Activated T-helper 17 cell treated with anti-CD3 and anti-CD28 coated beads, Interleukin-2, amount 50 U/mL, for 72 hours (primary cell): ENCODE measurements at places on chromosomes 4 and X. TPM values are rescaled to one million over a fixed set of nuclear protein-coding genes. Genes with fewer than 3 reads are reported as not detected.
A peak's percentile ranks its signal among the peaks of the same experiment; 100 is the strongest.

TRIM61 gene
- 1.7 TPM for total RNA-seq

DKK2 gene
- 0.19 TPM for total RNA-seq

SLC7A11 gene
- 5.7 TPM for total RNA-seq

PTTG2 gene
- 0.39 TPM for total RNA-seq

CABS1 gene
- not detected for total RNA-seq

APBB2 gene
- 3.0 TPM for total RNA-seq

MAGEC1 gene
- not detected for total RNA-seq

DNA sequence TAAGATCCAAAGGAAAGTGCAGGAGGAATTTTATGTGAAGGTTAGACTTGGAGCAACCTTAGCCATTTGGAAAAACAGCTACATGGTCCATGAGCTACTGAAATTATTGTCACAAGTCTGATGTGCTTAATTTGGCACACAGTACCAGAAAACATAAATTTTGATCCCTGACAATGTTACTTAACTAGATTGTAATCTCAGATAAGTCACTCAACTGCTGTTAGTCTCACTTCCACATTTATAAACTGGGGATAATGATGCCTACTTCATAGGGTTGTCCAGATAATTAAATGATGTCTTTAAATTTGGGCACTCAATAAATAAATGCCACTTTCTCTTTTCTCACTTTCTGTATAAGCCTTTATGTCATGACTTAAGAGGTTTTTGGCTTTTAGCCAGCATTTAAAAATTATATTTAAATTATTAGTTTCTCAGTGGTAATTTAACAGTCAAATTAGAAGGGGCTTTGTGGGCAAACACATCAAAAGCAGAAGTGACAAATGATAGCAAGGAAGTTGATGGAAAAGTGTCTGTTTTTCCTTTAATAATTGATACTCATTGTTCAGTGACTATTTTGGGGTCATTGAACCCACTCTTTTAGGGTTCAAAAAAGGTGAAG lies 58.3 kb downstream of the PAQR3 start:
- H3K36me3 ChIP-seq = no peaks in the 10 kb centered on the region
- H3K27ac ChIP-seq = no peak overlapping the region
- no peaks in the 10 kb centered on the region for H3K4me1 ChIP-seq
- no peak for ATAC-seq
- no peak overlapping the region for H3K4me3 ChIP-seq

DNA sequence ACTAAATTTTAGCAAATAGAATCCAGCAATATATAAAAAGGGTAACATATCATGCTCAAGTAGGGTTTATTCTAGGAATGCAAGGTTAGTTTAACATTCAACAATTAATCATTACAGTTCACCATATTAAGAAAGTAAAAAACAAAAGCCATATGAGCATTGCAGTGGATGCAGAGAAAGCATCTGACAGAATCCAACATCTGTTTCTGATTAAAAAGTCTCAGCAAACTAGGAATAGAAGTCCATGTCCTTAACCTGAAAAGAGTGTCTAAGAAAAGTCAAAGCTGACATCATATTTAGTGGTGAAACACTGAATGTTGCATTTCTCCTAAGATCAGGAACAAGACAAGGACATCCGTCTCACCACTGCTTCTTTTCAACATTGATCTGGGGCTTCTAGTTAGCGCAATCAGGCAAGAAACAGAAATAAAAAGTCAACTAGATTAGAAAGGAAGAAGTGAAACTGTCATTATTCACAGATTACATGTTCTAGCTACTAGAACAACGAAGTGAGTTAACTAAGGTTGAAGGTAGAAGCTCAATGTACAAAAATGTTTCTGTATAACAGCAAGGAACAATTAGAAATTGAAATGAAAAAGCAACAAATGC lies 49.3 kb downstream of the MRPL1 start:
- no peaks in the 10 kb centered on the region for H3K4me1 ChIP-seq
- H3K27ac ChIP-seq = no peak overlapping the region
- no peaks in the 10 kb centered on the region for H3K27me3 ChIP-seq
- peaks cover 72% of the 10 kb centered on the region for H3K36me3 ChIP-seq

DNA sequence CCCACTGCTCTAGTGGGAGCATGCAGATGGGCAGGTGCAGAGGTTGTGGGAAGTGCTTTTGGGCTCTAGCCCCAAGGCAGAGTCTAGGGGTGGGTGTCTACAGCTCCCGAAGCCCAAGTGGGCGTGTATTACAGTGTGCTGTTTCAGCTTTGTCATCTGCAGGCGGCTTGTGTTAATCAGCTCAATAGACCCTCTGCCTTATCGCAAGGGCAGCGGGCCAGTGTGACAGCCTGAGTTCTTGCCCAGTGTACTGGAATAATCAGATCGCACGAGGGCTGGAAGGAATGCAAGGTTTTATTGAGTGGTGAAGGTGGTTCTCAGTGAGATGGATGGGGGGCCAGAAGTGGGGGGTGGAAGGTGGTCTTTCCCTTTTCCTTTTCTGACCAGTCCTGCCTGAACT lies 529.4 kb upstream of the AMOT start:
- no peak for ATAC-seq
- no peaks in the 10 kb centered on the region for H3K36me3 ChIP-seq
- H3K27ac ChIP-seq = no peak overlapping the region
- H3K27me3 ChIP-seq = no peaks in the 10 kb centered on the region

DNA sequence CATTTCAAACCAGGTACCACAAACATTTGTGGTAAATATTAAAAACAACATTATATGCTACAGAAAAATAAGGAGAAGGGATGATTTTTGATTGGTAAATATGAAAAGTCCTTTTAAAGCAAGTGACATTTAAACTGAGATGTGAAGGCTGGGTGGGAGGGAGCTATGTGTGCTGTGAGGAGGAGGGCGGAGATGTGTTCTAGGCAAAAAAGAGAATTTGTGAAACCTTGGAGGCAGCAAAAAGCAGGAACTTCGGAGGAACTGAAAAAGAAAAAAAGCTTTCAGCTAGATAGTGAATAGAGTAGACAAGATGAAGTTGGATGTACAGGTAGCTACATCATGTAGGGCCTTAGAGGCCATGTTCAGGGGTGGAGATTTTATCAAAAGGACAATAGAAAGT lies 10.1 kb upstream of the ARAP2 start:
- no peak for ATAC-seq
- peaks cover 24% of the 10 kb centered on the region for H3K4me1 ChIP-seq
- H3K36me3 ChIP-seq = no peaks in the 10 kb centered on the region
- H3K27ac ChIP-seq = peak overlapping the region; percentile 6

GRCh38 chrX:153643431-153644351 lies 3.3 kb upstream of the DUSP9 start:
- H3K27me3 ChIP-seq = peaks cover 13% of the 10 kb centered on the region
- H3K36me3 ChIP-seq = no peaks in the 10 kb centered on the region
- no peak overlapping the region for H3K27ac ChIP-seq
- H3K4me1 ChIP-seq = no peaks in the 10 kb centered on the region
- peak overlapping the region; percentile 52 for H3K4me3 ChIP-seq

- H3K27ac ChIP-seq = no peak overlapping the region
- H3K4me3 ChIP-seq = no peak overlapping the region
- no peaks in the 10 kb centered on the region for H3K27me3 ChIP-seq
- H3K4me1 ChIP-seq = no peaks in the 10 kb centered on the region
These were observed 312.9 kb downstream of the GLUD2 start for GRCh38 chrX:121360280-121360679.

DNA sequence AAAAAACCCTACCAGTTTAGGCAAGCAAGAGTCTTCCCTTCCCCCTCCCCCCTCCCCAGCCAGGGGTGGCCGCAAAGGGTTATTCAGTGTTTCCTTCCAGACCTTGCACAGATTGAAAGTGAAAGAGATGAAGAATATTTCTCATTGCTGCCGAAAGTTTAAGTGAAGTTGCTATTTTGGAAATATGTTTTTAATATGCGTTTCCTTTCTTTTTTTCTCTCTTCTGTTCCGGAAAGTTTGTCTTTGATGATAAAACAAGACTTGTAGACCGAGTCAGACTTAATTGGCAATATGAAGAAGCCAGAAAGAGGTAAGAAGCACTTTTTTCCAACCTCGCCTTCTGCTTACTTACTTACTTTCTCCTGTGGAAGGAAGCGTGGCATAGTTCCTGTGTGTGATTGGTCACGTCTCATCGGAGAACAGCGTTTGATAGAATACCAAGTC lies 58.5 kb upstream of the CLCN4 start:
- H3K4me3 ChIP-seq = peak overlapping the region; percentile 85
- peaks cover 22% of the 10 kb centered on the region for H3K4me1 ChIP-seq

DNA sequence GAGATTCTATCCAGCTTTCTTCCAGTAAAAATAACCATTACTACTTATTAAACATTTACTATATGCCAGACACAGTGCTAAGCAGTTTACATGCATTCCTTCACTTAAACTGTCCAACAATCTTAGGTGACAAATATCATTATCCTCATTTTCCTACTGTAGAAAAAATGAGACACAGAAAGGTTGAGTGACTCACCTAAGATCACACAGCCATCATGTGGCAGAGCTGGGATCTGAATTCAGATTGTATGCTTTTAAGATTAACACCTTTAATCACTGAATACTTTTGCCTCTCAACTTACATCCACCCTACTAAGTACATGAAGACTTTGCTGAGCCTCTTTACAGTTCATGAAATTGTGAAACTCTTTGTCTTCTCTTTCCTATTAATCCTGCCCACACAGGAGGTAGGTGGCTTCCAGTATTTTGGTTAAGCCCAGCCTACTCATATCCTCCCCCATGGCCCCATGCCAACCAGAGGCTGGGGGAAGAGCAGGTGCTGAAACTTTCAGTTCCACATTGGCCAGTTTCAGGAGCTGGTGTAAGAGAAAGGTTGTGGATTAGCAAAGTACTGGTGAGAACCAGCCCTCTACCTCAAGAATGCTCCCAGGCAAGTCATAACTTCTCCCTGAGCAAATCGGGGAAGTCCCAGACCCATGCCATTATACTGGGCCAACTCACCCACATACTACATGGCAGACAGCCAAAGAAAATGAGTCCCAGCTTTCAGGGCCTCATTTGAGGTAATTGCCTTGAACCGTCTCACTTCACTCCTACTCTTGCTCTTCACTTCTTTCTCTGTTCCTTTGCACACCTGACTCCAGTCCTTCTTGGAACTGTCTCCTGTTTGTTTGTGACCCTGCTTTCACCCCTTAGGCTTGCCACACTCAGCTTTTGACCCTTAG lies 211.1 kb downstream of the GUCY2F start:
- H3K36me3 ChIP-seq = no peaks in the 10 kb centered on the region
- no peaks in the 10 kb centered on the region for H3K27me3 ChIP-seq
- peak; percentile 77 for ATAC-seq
- no peak overlapping the region for H3K27ac ChIP-seq
- H3K4me1 ChIP-seq = no peaks in the 10 kb centered on the region

- H3K36me3 ChIP-seq = no peaks in the 10 kb centered on the region
- H3K27me3 ChIP-seq = no peaks in the 10 kb centered on the region
- H3K4me3 ChIP-seq = no peak overlapping the region
- no peak overlapping the region for H3K27ac ChIP-seq
- H3K4me1 ChIP-seq = no peaks in the 10 kb centered on the region
These were observed 216.8 kb upstream of the FAT1 start for GRCh38 chr4:186940476-186940875.

DNA sequence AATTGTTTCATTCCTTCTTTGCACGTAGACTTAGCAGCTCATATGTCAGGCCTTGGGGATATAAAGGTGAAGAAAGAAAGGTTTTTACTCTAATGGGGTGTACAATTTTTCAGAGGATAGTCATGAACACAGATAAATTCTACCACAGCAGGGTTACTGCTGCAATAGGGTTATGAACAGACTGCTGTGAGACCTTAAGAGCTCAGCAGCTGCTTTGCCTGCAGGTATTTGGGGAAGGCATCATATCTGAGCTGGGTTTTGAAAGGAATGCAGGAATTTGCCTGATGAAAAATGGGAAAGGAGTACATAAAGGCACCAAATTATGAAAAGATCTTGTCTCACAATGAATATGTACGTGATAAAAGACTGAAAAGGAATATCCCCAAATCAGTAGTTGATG lies 128.9 kb downstream of the CEP135 start:
- H3K36me3 ChIP-seq = no peaks in the 10 kb centered on the region
- no peak overlapping the region for H3K4me3 ChIP-seq
- ATAC-seq = no peak
- H3K27ac ChIP-seq = no peak overlapping the region
- H3K27me3 ChIP-seq = peaks cover 7% of the 10 kb centered on the region
- H3K4me1 ChIP-seq = no peaks in the 10 kb centered on the region

DNA sequence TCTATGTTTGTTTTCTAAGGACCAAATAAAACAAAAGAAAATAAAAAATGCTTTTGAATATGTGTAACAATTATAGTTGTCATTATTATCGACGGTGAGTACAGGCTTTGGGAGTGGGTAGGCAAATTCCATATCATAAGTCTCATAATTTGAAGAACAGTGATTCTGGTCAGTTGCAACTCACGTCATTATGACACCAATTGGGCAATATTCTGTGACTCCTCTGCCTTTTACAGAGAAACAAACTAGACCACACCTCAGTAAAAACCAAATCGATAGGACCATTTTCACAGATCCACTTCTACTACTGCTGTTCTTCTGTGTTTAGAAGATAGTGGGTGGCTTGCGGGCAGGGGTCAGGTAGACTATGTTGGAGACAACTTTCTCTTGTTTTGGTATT lies 250.1 kb downstream of the C4orf33 start:
- H3K36me3 ChIP-seq = no peaks in the 10 kb centered on the region
- H3K27me3 ChIP-seq = peaks cover 3% of the 10 kb centered on the region
- no peak overlapping the region for H3K27ac ChIP-seq
- ATAC-seq = no peak
- no peaks in the 10 kb centered on the region for H3K4me1 ChIP-seq

DNA sequence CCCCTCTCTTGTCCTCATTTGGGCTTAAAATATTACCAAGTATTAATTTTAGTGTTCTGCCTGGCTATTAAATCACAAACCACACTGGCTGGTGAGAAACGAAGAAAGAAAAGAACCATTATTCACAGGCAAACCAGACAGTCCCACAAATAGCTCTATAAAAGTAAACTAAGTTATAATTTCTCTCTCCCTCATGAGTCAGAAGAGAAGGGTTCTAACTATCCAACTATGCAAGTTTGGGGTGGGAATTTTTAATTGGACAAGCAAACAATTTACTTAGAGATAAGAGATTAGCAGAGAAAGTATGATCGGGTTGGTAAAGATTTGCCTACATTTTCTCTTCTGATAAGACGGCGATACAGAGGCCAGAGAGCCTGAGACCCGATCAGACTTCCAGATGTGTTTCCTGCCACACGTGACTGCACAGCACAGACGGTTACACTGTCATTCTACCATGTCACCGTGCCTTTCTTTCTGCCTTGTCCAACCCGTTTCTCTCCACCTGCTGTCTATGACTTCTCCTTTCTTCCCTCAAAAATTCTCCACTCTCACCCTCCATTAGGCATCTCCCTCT lies 52.3 kb downstream of the MEPE start:
- no peaks in the 10 kb centered on the region for H3K36me3 ChIP-seq
- no peak overlapping the region for H3K4me3 ChIP-seq
- H3K4me1 ChIP-seq = no peaks in the 10 kb centered on the region
- H3K27ac ChIP-seq = no peak overlapping the region
- no peak for ATAC-seq

- no peak overlapping the region for H3K4me3 ChIP-seq
- no peak for ATAC-seq
- H3K4me1 ChIP-seq = peaks cover 3% of the 10 kb centered on the region
- H3K27ac ChIP-seq = no peak overlapping the region
- H3K36me3 ChIP-seq = no peaks in the 10 kb centered on the region
- H3K27me3 ChIP-seq = no peaks in the 10 kb centered on the region
These were observed 67.9 kb upstream of the STX18 start for GRCh38 chr4:4609622-4610334.
